ENCODE measurements at places on chromosomes 1 and 21.

DNA sequence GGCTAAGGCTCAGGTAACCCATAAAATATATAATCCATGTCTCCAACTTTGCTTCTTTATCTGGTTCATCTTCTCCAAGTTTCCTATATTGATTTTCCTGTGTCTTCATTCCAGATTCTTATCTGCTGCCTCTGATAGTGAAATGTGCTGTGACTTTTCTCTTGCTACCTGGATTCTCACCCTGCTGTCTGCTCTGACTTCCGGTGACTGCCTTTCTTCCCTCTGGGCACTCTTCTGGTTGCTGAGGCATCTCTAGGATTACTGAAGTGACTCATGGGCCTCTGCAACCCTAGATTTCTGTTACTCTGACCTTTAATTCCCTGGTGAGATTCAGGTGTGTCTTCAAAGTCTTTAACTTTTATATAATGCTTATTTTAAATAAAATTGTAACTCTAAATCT, 46.9 kb downstream of the GIPC2 start:
- no peak for DNase-seq

GRCh38 chr1:243582326-243582725, 267.7 kb downstream of the AKT3 start:
- no peak for DNase-seq

DNA sequence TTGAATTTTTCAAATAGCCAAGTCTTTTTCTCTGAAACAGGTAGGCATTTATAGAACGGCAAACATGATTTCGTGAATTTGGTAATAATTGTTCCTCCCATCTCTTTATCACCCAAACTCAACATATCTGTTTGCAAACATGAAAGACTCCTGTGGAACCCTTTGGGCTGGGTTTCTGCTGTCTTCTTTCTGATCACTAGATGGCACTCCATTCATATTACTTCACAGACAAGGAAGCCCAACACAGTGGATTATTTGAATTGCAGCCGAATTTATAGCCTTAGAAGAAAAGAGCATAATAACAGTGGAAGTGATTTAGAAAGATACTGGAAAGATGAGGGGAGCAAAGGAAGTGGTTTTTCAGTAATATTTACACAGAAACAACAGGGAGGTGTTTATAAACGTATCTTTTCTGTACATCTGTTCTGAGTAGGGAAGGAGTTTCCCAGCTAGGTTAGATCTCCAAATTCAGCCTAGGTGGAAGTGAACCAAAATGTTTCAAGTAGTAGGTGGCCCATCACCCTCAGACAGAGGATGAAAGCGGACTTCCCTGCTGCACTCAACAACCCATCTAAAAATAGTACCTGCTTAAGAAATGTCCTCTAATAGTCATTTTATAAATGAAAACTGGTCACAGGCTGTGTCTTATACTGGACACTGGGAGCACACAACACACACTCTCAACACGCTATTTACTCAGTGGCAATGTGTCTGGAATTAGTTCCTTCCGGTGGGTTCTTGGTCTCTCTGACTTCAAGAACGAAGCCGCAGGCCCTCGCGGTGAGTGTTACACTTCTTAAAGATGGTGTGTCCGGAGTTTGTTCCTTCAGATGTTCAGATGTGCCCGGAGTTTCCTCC, 67.6 kb downstream of the MAP3K21 start:
- DNase-seq: no peak

DNA sequence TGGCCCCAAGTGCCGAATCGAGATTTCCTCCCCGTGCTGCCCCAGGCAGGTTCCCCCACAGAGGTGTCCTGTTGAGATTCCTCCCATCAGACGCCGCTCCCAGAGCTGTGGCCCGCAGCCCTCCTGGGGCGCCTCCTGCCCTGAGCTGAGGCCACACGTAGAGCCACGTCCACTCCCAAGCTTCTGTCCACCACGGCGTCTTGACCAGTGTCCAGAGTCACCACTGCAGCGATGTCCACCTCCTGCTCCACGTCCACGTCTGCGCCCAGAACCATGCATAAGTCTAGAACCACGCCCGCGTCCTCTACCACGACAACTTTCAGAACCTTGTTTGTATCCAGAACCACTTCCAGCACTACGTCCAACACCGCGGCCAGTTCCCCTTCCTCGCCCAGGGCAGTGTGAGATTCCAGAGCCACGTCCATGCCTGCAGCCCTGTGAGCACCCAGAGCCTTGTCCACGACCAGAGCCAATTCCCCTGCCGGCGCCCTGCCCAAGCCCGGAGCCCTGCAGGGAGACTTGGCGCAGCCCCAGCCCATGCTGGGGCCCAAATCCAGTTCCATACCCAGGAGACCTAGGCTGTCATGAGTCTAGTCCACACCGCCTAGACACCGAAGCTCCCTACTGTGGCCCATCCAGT, 2.8 kb downstream of the KPRP start:
- no peak for DNase-seq

- no peak for DNase-seq
Observed at GRCh38 chr1:189253601-189254350, 1223.9 kb downstream of the BRINP3 start.

DNA sequence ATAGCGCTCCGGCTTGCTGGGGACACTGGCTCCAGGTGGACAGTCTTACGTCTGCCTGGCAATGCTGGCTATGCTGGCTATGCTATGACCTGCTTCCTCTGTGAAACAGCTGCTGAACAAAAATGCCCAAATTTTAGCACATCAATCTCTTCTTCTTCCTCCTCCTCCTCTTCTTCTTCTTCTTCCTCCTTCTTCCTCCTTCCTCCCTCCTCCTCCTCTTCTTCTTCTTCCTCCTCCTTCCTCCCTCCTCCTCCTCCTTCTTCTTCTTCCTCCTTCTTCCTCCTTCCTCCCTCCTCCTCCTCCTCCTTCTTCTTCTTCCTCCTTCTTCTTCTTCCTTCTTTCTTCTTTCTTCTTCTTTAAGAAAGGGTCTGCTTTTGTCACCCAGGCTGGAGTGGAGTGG, 401.3 kb downstream of the KIF26B start:
- DNase-seq: no peak

DNA sequence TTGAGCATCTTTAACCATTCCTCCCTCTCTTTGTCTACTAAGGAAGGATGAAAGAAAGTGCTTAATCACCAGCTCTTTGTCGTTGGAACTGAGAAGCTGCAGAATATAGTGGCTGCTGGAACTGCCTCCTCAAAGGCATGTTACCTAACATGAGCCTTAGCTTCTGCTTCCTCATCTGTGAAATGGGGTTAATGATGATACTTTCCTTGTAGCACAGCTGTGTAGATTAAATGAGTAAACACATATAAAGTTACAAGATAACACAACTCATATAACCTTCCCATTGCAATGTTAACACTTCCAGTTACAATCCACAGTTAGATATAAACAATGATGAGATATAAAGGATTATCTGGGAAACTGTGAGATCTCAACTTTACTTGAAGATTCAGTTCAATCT, 48.4 kb upstream of the ZNF326 start:
- no peak for DNase-seq

Measured in activated CD8-positive, alpha-beta memory T cell treated with anti-CD3 and anti-CD28 coated beads for 4 hours (primary cell).